ENCODE measurements at places on chromosomes 5 and 9.

- no peak for DNase-seq
Measured at GRCh38 chr9:130570208-130570607, 9.2 kb upstream of the FUBP3 start.

GRCh38 chr5:59873113-59873512 lies 20.4 kb downstream of the PDE4D start:
- DNase-seq: no peak

GRCh38 chr9:21317956-21318923 lies 13.1 kb upstream of the IFNA5 start:
- DNase-seq: no peak

DNA sequence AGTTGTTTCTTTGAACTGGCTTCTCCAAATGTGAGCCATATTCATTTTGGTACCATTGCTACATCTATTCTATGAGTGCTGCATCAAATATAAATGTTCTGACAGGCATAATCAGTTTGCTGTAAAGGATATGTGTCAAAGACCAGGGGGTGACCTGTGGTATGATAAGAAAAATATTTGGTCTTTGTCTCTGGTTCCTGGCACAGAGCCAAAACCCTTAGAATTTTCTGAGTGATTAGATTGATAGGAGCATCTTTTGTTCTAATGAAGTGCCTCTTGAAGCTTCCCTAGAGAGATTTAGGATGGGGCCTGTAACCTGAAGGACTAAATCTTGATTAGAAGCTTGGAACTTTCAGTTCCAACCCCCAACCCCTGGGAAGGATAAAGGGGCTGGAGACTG lies 256.3 kb downstream of the NNT start:
- no peak for DNase-seq

DNA sequence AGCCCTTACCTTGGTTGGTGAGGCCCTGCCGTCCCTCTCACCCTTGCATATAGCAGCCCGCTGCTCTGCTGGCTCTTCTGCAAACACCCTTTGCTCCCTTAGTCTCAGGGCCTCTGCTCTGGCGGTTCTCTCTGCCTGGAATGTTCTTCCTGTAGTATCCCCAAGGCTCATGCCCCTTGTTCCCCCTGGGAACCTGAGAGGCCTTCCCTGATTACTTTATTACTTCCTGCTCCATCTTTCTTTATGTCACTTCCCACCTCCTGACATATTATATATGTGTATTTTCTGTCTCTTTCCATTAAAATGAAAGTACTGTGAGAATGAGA lies 73.9 kb upstream of the SPRY4 start:
- DNase-seq: no peak

- DNase-seq: no peak
Measured at GRCh38 chr5:158938200-158938599, 161.5 kb downstream of the EBF1 start.

DNA sequence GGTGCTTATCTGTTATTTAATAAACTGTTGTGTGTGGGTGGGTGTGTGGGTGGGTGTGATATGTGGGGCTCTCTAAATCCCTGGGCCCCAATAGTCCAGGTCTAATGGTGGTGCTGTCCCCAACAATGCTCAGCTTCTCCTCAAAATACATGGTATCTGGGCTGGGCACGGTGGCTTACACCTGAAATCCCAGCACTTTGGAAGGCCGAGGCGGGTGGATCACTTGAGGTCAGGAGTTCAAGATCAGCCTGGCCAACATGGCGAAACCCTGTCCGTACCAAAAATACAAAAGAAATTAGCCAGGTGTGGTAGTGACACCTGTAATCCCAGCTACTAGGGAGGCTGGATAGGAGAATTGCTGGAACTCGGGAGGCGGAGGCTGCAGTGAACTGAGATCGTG lies 4.5 kb upstream of the ORM1 start:
- DNase-seq: no peak

DNA sequence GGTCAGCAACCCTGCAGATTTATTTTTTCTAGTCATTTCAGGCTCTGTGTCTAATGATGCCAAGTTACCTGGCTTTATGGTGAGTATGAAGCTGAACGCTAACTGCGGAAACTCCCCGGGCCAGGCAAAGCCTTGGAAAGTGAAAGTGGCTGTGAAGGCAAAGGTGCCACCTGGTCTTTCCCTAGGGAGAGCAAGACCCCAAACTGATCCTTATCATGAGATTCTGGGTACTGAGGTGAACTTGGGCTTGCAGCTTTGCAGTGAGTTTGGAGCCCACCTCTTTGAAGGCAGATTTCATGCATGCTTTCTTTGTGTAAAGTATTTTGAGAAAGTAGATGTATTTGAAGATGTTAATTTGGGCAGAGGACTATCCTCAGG lies 63.3 kb downstream of the CARTPT start:
- DNase-seq: no peak

DNA sequence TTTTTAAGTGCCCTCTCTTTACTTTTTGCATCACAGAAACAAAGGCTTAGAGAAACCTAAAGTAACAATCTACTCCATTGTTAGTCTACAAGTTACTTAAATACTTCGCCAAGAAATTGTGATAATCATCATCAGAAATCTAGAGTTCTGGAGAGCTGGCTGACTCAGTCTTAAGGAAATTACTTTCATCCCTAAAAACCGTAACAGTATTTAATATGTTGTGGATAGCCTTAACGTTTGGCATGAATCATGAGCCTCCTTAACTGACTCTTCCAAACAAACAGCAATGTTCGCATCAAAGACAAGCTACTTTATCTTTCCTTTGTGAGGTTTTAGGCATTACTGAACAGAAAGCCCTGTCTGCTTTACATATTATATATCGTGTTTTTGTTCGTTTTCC lies 128.7 kb downstream of the NIPBL start:
- no peak for DNase-seq

GRCh38 chr9:84773022-84773421 lies 103.5 kb downstream of the NTRK2 start:
- DNase-seq: no peak

GRCh38 chr5:98204798-98205197 lies 568.7 kb upstream of the RGMB start:
- DNase-seq: no peak

DNA sequence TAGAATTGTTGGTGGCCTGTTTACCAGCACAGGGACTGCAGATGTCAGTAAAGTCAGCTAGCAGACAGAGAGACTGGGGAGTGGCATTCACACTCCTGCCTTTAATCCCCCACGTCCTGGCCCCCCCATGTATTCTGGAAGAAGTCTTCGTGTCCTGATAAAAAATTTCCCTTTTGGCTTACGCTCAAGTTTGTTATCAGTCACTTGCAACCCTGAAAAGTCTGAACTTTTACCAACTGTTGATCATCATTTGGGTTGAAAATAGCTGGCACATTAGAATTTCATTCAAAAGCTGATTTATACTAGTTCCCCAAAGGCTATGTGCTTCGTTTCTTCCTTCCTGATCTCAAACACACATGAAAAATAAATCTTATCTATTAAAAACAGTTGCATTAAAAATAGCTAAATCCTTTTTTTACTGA lies 5.8 kb upstream of the CRHBP start:
- DNase-seq: no peak

- no peak for DNase-seq
Measured at GRCh38 chr5:148828511-148829247, 2.3 kb downstream of the ADRB2 start.

GRCh38 chr9:115262477-115262876 lies 144.5 kb upstream of the TNC start:
- no peak for DNase-seq

DNA sequence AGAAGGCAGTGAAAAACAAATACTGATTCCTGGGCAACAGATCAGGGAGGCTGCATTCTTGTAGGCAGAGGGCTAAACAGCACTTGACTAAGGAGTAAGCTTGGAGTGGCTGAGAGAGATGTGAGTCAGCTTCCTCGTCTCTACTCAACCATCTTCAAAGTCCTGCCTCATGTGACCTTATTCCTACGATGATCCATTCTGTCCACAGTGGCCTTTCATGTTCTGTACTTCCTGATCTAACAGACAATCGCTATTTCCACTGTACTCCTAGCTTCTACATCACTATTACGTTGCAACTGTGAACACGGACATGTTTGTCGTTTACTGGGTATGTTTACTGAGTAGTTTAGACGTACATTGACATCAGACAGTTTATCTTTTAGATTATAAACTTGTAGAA lies 365.4 kb downstream of the ARL15 start:
- DNase-seq: no peak

GRCh38 chr9:108002371-108002956 lies 512.9 kb upstream of the KLF4 start:
- DNase-seq: no peak

DNA sequence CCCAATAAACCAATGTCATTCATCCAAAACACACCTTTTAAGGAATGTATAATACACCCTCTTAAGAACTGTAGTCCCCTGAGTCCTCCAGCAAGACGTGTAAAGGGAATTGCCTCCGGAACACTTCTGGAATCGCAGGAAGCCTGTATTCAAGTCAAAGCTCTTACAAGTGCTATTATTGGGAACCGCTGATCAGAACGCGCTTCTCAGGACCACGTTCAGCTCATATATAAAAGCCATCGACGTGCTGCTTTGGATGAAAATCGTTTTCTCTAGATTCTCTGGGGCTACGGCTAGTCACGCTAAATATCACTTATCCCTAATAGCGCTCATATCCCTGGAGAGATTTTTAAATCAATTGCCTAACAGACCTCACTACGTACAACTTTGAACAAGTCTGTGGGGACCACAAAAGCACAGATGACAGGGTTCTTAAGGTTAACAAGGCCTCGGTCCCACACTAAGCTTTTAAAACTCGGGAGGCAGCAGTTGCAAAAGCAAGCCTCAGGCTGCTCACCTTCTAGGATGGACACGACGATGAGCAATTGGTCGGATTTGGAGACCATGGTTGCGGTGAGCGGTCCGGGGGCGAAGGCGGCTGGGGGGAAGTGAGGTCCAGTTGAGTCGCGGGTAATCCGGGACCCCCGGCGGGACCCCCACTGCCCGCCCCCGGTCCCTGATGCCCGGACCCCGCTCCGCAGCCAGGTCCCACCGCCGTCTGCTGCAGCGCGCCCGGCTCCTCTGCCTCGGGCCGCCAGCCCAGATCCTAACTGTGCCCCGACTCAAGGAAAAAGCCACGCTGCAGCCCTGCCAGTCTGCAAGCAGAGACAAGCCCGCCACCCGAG lies 548 bp downstream of the CEP120 start:
- DNase-seq: peak; percentile 20

- no peak for DNase-seq
Measured at GRCh38 chr5:125226825-125227224, 480.4 kb upstream of the ZNF608 start.

- DNase-seq: no peak
Measured at GRCh38 chr5:169328401-169328800, 27.5 kb upstream of the SLIT3 start.

DNA sequence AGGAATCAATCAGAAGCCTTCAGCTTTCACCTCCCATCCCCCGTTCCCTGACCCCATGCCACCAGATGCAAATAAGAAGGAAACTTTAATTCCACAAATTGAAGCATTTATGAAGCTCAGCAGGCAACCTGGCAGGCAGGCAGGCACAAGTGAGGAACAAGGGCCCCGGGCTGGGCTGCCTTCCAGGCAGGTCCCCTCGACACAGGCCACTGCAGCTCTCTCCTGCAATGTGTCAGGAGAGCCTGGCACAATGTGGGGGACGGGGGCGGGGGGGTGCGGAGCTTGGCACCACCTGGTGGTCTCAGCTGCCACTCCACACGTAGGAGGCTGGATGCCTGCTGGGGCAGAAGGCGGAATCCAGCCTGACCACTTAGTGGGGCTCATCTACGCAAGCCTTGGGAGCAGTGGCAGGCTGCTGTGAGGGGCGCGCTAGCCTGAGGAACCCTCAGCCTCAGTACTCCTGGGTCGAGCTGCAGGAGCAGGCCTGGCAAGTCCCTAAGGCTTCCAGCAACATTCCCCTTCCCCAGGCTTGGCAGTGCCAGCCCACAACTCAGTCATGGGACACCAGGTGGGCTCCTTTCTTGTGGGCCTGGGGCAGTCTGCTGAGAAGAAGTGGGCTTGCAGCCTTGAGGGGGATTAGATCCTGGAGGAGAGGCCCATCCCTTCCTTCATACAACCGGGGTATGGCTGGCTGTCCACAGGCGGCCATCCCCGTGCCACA lies 50.2 kb upstream of the KCNMB1 start:
- DNase-seq: no peak

- no peak for DNase-seq
Measured at GRCh38 chr9:32502464-32502863, 23.5 kb downstream of the RIGI start.

- no peak for DNase-seq
Measured at GRCh38 chr5:45109636-45110035, 300.9 kb downstream of the MRPS30 start.

- no peak for DNase-seq
Measured at GRCh38 chr5:164235300-164235891, 730.0 kb downstream of the MAT2B start.

DNA sequence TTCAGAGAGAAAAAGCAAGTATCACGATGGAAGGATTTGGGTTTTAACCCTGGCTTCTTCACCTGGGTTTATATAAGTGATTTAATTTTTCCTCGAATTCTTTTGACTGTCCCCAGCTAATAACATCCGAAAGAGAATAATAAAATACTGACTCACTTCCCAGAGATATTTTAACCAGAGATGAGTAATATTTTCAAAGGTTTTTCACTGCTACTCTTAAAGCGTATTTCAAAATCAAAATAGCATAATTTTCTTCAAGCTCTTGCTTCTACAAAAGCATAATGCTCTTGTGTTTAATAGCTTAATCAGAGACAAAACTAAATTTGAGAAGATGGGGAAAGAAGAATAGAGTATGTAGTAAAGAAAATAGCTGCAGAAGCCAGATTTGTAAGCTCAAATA lies 215.2 kb upstream of the PTGER4 start:
- DNase-seq: no peak

DNA sequence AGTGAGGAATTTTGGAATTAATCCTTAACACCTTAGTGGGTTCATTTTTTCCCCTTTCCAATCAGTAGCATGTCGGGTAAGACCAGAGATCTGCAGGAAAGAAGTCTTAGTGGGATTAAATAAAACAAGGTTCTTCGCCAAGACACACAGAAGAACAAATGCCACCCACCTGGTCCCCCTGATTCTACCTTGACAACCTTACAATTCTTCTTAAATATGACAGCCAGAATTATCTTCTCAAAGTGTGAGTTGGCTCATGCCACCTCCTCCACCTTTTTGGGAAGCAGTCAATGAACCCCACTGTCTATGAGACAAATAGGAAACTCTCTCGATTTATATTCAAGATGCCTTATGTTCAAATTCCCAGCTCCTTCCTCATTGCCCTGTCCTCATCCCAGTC lies 105.1 kb downstream of the BRINP1 start:
- no peak for DNase-seq

DNA sequence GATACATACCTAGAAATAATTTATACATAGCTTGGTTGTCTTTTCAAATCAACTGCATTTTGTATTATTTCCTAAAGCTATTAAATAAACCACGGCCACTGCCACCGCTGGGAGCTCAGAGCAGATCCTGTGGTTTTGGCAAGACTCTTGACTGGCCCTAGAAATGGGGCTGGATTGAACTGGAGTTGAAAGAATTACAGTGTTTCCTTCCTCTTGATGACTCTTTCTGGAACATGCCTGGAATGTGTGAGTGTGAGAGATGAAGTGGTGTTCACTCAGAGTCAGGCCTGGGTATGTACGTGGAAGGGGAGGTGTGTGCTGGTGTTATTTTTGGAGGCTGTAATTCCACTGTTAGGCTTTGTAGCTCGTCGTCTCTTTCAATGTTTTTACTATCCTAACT lies 45.9 kb downstream of the TEK start:
- no peak for DNase-seq

- DNase-seq: no peak
Measured at GRCh38 chr9:99005651-99006050, 61.9 kb downstream of the COL15A1 start.
